ENCODE measurements at places on chromosomes 13 and 19.

- no peak for DNase-seq
Measured at GRCh38 chr13:96460609-96461008, 370.7 kb downstream of the HS6ST3 start.

- DNase-seq = no peak
Measured at GRCh38 chr13:84455143-84455905, 573.0 kb upstream of the SLITRK1 start.

DNA sequence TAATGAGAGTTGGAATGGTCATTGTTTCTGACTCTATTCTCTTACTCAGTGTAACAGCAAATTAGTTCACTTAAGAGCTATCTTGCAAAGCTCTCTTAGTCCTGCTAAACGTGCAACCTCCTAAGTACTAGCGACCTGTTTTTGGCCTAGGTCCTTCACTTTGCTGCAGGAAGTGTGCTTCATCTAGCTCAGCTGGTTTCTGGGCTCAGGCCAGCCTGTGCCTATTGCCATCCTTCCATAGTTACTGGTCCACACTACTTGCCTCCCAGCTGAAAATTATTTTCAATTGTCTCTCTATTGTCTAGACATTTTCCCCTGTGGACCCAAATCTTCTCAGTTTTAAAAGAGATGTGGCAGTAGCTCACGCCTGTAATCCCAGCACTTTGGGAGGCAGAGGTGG, 561.3 kb downstream of the FGF9 start:
- no peak for DNase-seq

GRCh38 chr13:29771247-29771646, 79.2 kb downstream of the UBL3 start:
- no peak for DNase-seq

GRCh38 chr13:23871616-23872220, 17.5 kb downstream of the MIPEP start:
- DNase-seq = no peak

DNA sequence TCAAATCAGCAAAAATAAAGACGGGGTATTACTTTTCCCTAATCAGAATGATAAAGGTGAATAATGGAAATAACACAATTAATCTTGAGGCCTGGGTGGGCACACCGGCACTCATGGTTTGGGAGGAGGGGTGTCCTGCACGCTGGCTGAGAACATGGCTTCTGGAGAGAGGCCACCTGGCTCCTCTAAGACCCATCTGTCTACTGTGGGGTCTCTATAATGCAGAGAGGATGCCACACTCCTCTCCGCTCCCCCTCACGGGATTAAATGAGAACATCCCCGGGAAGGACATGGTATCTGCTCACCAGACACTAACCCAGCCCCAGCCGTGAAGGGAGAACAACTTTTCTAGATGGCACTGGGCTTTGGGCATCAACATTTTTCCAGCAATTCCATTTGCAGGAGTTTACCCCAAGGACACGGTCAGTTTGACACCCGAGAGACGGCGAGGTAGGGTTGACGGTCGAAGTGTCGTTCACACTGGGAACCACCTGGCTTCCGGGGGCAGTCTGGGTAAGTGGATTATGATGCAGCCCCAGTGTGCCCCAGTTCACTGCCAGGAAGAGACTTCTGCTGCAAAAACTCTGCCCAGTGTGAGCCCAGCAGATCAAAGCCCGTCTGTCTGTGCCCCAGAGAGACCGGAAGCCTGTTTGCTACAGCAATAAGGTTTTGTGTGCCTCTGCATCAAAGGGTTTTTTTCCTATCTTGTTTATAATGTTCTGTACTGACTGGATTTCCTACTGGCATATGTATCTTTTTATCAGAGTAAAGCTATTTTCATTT, 56.6 kb downstream of the CEBPG start:
- DNase-seq = no peak

GRCh38 chr19:45294291-45295029, 28.2 kb downstream of the CKM start:
- no peak for DNase-seq

DNA sequence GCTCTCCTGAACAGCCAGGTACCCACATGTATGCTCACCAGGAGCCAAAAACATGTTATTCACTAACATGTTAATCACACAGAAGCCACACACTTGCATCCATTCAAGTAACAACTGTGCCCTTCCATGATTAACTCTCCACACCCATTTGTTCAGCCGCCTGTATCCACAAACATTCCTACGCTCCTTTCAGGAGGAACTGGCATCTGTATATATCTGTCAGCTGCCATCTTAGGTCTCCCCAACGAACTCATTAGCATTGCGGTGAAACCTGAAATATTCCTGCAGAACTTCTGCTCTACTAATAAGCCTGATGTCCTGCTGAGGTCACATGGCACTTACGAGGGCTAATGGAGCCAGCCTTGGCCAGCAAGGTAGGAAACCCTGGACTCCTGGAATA, 33.0 kb downstream of the OLFM2 start:
- no peak for DNase-seq

- DNase-seq = no peak
Measured at GRCh38 chr13:75762076-75762937, 126.2 kb downstream of the LMO7 start.

GRCh38 chr19:31114585-31114984, 234.7 kb downstream of the TSHZ3 start:
- DNase-seq = no peak

Measured in endothelial cell (in vitro differentiated cells).